ENCODE measurements at places on chromosomes 6 and 20.

DNA sequence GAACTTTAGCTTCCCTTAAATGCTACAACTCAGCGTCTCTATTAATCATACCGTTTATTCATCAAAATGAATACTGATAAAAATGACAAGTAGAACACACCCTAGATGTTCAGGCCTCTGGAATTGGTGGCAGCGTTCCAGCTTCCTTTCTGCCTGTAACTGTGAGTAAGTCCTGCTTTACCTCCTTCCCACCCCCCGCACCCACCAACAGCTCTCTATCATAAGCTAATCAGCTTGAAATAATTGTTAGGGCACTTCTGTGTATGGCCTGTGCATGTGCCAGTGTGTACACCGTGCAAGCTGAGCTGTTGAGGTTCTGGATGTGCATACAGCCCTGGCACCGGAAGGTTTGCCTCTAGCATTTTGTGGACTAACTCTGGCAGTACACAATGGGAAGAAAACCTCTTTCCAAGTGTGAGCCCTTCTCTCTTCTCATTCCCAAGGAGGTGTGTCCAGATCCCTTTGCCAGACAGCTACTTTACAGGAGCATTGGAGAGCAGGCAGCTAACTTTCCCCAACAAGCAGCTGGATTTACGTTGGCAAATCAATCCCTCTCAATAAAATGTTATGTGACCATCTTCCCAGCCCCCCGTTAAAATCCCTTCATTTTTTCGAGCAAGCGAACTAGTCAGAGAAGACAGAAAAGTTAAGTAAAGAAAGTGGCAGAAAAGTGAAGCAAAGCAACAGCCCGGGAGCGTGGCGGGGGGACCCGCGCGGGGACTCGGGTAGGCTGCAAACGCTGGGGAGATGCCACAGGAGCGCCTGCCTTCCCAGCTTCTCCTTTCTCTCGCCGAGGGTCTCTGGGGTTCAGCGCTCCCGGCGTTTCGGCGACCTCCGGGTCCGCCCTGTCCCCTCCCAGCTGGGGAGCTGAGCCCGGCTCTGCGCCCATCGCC, 803 bp upstream of the ADGRG6 start:
- no peaks in the 10 kb centered on the region for H3K4me1 ChIP-seq
- no peak overlapping the region for H3K27ac ChIP-seq
- H3K36me3 ChIP-seq = no peaks in the 10 kb centered on the region
- no peaks in the 10 kb centered on the region for H3K27me3 ChIP-seq
- H3K4me3 ChIP-seq = peak overlapping the region; percentile 60

- H3K27ac ChIP-seq = no peak overlapping the region
- H3K36me3 ChIP-seq = no peaks in the 10 kb centered on the region
- no peak for DNase-seq
- H3K4me1 ChIP-seq = no peaks in the 10 kb centered on the region
- peaks cover 3% of the 10 kb centered on the region for H3K27me3 ChIP-seq
These were observed 163.0 kb downstream of the SLC24A3 start for GRCh38 chr20:19375395-19375794.

DNA sequence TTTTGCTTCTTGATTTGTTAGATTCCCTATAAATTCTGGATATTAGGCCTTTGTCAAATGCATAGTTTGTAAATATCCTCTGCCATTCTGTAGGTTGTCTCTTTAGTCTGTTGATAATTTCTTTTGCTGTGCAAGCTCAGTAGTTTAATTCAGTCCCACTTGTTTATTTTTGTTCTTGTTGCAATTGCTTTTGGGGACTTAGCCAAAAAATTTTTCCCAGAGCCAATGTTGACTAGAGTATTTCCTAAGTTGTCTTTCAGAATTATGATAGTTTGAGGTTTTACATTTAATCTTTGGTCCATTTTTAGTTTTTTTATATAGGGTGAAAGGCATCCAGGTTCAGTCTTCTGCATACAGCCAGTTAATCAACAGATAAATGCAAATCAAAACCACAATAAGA, 96.0 kb downstream of the PRKN start:
- H3K27me3 ChIP-seq = no peaks in the 10 kb centered on the region
- H3K4me3 ChIP-seq = no peak overlapping the region
- H3K36me3 ChIP-seq = no peaks in the 10 kb centered on the region
- DNase-seq = no peak
- no peaks in the 10 kb centered on the region for H3K4me1 ChIP-seq
- no peak overlapping the region for H3K27ac ChIP-seq

- no peaks in the 10 kb centered on the region for H3K36me3 ChIP-seq
- H3K4me3 ChIP-seq = no peak overlapping the region
- H3K4me1 ChIP-seq = no peaks in the 10 kb centered on the region
- DNase-seq = no peak
These were observed 290.3 kb upstream of the STXBP5 start for GRCh38 chr6:146913842-146914488.

DNA sequence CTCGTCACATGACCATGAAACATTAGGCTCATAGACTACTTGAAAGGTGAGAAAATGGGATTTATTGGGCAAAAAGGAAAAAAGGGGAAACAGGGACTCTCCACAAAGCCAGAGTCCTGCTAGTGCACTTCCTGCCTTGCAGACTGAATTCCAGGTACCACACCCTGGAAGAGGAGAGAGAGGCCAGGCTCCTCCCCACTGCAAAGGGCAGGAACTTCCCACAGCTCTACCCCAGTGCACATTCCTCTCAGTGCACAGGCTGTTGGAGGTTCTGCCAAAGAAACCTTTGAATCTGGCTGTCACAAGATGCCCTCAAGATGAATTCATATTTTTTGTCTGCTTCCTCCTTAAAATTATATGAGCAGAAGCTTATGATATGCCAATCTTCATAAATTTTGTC, 920.4 kb upstream of the GJE1 start:
- no peak overlapping the region for H3K4me3 ChIP-seq
- H3K36me3 ChIP-seq = no peaks in the 10 kb centered on the region
- no peak overlapping the region for H3K27ac ChIP-seq
- H3K4me1 ChIP-seq = no peaks in the 10 kb centered on the region
- H3K27me3 ChIP-seq = no peaks in the 10 kb centered on the region

GRCh38 chr6:151389618-151390275, 1.6 kb downstream of the ZBTB2 start:
- no peaks in the 10 kb centered on the region for H3K36me3 ChIP-seq
- no peak for DNase-seq
- H3K27me3 ChIP-seq = no peaks in the 10 kb centered on the region
- peak overlapping the region; percentile 91 for H3K27ac ChIP-seq
- H3K4me1 ChIP-seq = peaks cover 41% of the 10 kb centered on the region

DNA sequence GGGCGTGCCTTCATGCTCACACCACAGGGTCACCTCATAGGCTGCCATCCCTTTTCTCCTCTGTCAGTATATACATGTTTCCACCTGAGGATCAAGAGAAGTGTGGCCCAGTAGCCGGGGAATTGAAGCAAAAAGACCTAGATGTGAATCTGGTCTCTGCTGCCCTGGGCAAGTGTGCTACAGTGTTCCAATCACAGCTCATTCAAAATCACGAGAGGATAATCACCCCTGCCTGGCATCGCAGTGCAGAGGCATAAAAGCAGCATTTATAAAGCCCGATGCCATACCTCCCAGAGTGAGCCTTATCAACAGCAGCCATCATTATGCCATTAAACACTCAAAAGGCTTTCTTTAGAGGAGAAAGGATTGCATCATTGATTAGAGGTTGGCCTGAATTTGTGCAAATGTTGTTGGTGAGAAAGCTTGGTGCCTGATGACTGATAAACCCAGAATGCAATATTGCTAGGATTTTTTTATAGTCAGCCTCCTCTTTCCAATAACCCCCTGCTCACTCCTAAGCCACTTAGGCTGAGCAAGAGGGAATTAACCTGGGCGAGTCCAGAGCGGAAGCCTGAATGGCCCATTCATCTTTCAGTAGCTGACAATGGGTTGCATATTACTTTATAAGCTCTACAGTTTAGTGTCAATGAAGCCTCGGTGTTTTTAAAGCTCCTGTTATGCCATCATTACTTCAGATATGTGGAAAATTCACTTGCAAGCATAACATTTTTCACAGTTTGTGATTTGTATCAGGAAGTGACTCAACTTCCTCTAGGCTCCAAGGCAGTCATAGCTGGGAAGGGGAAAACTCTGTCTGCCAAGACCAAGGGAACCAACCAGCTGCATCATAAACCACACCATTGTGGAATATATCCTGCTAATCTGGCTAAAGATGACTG, 92.5 kb upstream of the NXT1 start:
- no peaks in the 10 kb centered on the region for H3K4me1 ChIP-seq
- H3K36me3 ChIP-seq = no peaks in the 10 kb centered on the region
- H3K27ac ChIP-seq = no peak overlapping the region
- H3K4me3 ChIP-seq = no peak overlapping the region
- DNase-seq = no peak
- H3K27me3 ChIP-seq = peaks cover 16% of the 10 kb centered on the region

DNA sequence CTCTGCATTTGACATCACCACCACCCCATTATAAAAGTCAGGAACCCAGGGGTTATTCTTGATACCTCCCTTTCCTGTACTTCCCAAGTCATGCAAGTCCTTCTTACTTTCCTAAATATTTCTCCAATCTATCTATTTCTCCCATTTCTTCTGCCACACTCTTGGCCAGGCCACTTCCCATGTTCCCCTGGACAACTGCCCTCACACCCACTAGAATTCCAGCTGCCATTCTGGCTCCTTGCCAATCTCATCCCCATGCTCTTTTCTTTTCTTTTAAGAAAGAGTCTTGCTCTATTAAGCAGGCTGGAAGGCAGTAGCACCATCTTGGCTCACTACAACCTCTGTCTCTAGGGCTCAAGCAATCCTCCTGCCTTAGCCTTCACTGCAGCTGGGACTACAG, 15.2 kb downstream of the DEFB132 start:
- no peak overlapping the region for H3K4me3 ChIP-seq
- DNase-seq = no peak
- no peaks in the 10 kb centered on the region for H3K36me3 ChIP-seq
- H3K27me3 ChIP-seq = no peaks in the 10 kb centered on the region

GRCh38 chr6:52063584-52064344, 23.6 kb downstream of the PKHD1 start:
- H3K4me1 ChIP-seq = peaks cover 5% of the 10 kb centered on the region
- no peaks in the 10 kb centered on the region for H3K27me3 ChIP-seq
- H3K27ac ChIP-seq = peak overlapping the region; percentile 40
- peak overlapping the region; percentile 10 for H3K4me3 ChIP-seq
- no peaks in the 10 kb centered on the region for H3K36me3 ChIP-seq
- DNase-seq = peak; percentile 40

DNA sequence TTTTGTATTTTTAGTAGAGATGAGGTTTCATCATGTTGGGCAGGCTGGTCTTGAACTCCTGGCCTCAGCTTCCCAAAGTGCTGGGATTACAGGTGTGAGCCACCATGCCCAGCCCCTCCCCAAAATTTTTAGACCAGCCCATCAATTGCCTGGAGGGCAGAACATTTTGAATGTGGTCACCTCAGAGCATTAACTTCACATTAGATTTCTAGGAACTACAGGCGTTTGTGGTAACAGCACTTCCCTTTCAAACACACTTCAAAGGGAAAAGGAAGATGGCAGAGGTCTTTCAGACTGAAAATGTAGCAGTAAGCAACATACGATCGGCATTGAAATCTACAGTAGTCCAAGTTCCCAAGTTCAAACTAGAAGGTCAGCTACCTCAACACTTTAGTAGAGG, 12.3 kb upstream of the SLA2 start:
- no peaks in the 10 kb centered on the region for H3K36me3 ChIP-seq
- H3K4me3 ChIP-seq = no peak overlapping the region
- H3K4me1 ChIP-seq = peaks cover 11% of the 10 kb centered on the region
- DNase-seq = no peak
- no peak overlapping the region for H3K27ac ChIP-seq
- H3K27me3 ChIP-seq = no peaks in the 10 kb centered on the region

DNA sequence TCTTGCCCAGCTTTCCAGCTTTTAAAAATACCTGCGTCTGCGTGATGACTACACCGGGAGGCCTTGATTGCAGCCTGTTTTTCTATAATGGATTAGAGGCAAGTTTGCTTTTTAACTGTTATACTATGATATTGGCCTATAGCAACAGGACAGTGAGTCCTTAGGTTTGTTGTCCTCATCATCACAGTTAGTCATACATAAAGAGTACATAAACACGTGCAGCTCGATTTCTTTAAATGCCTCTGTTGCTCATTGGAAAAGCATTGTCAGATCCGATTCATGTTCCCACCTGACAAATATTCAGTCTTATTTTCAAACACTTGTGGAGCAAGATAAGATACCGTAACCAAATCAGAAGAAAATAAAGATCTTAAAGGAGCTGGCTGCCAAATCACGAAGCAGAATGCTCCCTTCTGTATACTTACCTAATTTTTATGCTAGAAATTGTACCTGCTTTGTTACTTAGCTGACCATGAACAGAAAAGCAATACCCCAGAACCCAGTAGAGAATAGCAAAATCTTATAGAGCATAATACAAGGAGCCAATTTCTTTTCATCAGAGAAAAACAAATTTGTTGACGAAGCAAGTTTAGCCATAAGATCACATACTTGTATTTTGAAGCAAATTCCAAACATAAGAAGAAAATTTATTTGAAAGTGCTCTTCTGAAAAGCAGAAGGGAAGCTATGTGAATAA, 100.4 kb downstream of the TMEM200A start:
- no peak overlapping the region for H3K4me3 ChIP-seq
- DNase-seq = no peak
- H3K36me3 ChIP-seq = no peaks in the 10 kb centered on the region
- no peaks in the 10 kb centered on the region for H3K4me1 ChIP-seq
- H3K27ac ChIP-seq = no peak overlapping the region

GRCh38 chr6:53312355-53312754, 36.4 kb downstream of the ELOVL5 start:
- no peaks in the 10 kb centered on the region for H3K36me3 ChIP-seq
- no peaks in the 10 kb centered on the region for H3K27me3 ChIP-seq
- peak overlapping the region; percentile 52 for H3K27ac ChIP-seq
- H3K4me1 ChIP-seq = peaks cover 43% of the 10 kb centered on the region
- no peak for DNase-seq
- H3K4me3 ChIP-seq = no peak overlapping the region

GRCh38 chr6:41901882-41902519, 6.8 kb upstream of the USP49 start:
- peaks cover 2% of the 10 kb centered on the region for H3K4me1 ChIP-seq
- no peaks in the 10 kb centered on the region for H3K27me3 ChIP-seq
- no peaks in the 10 kb centered on the region for H3K36me3 ChIP-seq
- H3K27ac ChIP-seq = no peak overlapping the region
- no peak overlapping the region for H3K4me3 ChIP-seq

- no peak for DNase-seq
- no peaks in the 10 kb centered on the region for H3K36me3 ChIP-seq
These were observed 710.8 kb downstream of the DOK5 start for GRCh38 chr20:55186228-55186627.

- H3K36me3 ChIP-seq = no peaks in the 10 kb centered on the region
- H3K4me3 ChIP-seq = no peak overlapping the region
- H3K27ac ChIP-seq = no peak overlapping the region
- H3K27me3 ChIP-seq = no peaks in the 10 kb centered on the region
These were observed 3.2 kb upstream of the SEC23B start for GRCh38 chr20:18504479-18505060.

GRCh38 chr6:14665827-14666724, 548.5 kb downstream of the CD83 start:
- H3K36me3 ChIP-seq = no peaks in the 10 kb centered on the region
- no peak overlapping the region for H3K27ac ChIP-seq
- peaks cover 29% of the 10 kb centered on the region for H3K4me1 ChIP-seq
- DNase-seq = no peak
- H3K4me3 ChIP-seq = no peak overlapping the region

Measured in T-cell (primary cell).